ENCODE measurements at places on chromosomes 1 and 21. TPM values are rescaled to one million over a fixed set of nuclear protein-coding genes. Genes with fewer than 3 reads are reported as not detected.
A peak's percentile ranks its signal among the peaks of the same experiment; 100 is the strongest.

Gene SLC25A33
- 2.4 TPM for polyA plus RNA-seq

Gene KMO
- 0.34 TPM for polyA plus RNA-seq

Gene RNF19B
- polyA plus RNA-seq, result 11.8 TPM

Gene C4BPB
- 0.94 TPM for polyA plus RNA-seq

Gene TSPAN2
- polyA plus RNA-seq, result 7.9 TPM

Gene GFI1
- 0.32 TPM for polyA plus RNA-seq

Gene GRIK1
- 0.55 TPM for polyA plus RNA-seq

Gene REN
- 0.18 TPM for polyA plus RNA-seq

Gene RPE65
- 0.33 TPM for polyA plus RNA-seq

Gene LENEP
- polyA plus RNA-seq, result 1.1 TPM

Gene RAB7B
- polyA plus RNA-seq, result 3.7 TPM

Gene TTC24
- not detected for polyA plus RNA-seq

- DNase-seq, result no peak
Observed at GRCh38 chr1:165633614-165634013, 2.6 kb downstream of the MGST3 start.

- DNase-seq, result no peak
Observed at GRCh38 chr1:178092878-178093493, 918 bp upstream of the RASAL2 start.

- no peak for DNase-seq
Observed at GRCh38 chr1:77984629-77985028, 5.8 kb upstream of the FUBP1 start.

- DNase-seq, result no peak
Observed at GRCh38 chr1:222229672-222230312, 318.1 kb downstream of the HHIPL2 start.

DNA sequence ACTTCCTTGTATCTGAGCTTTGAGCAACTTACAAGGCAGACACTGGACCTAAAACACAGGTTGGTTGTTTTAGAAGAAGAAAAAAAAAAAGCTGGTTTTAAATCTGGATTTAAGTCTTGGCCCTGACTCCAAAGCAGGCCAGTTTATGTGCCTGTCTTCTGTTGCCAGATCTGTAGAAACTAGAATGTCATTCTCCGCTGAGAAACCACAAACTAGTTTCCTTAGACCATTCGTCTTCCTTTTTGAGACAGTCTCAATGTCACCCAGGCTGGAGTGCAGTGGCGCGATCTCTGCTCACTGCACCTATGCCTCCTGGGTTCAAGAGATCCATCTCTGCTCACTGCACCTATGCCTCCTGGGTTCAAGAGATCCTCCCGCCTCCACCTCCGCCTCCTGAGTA is 33.9 kb downstream of the APP start:
- DNase-seq, result no peak

- DNase-seq, result no peak
Observed at GRCh38 chr1:54013393-54014008, 4.5 kb downstream of the LDLRAD1 start.

DNA sequence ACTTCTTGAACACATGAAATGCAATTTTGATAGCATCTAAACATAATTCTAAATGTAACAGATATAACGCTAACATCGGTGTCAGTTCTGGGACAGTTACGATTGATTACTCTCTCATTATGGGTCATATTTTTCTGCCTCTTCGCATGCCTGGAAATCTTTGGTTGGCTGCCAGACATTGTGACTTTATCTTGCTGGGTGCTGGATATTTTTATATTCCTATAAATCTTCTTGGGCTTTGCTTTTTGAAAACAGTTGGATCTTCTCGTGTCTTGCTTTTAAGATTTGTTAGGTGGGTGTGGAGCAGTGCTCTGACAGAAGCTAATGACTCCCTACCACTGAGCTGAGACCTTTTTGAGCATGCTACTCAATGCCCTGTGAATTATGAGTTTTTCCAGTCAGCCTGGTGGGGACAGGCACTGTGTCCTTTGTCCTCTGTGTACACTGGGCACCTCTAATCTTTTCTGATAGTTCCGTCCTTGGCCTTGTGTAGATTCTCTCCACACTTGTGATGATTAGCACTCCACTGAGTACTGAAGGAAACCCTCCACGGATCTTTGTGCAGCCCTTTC is 28.0 kb upstream of the EDARADD start:
- DNase-seq, result no peak

- DNase-seq, result no peak
Observed at GRCh38 chr1:223227031-223227430, 84.0 kb upstream of the TLR5 start.

GRCh38 chr1:108072212-108072611 is 107.2 kb upstream of the VAV3 start:
- DNase-seq, result no peak

DNA sequence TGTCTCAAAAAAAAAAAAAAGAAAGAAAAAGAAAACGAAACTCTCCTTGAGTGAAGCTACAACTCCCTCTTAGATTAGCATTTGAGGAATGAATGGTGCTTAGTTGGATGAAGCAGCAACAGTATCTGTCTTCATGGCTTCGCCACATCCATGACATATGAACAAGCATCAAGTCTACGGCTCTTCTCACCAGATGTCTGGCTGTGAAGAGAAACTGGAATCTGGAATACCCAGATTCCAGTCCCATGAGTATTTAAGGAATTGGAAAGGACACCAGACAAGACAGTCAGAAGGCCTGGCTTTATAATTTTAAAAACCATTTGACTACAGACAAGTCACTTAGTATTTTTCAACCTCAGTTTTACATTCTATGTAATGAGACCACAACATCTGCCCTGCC is 38.0 kb upstream of the TADA1 start:
- DNase-seq, result no peak

- DNase-seq, result no peak
Observed at GRCh38 chr1:75548721-75549480, 62.0 kb downstream of the SLC44A5 start.

GRCh38 chr1:240946926-240947325 is 335.0 kb upstream of the GREM2 start:
- peak; percentile 14 for DNase-seq

DNA sequence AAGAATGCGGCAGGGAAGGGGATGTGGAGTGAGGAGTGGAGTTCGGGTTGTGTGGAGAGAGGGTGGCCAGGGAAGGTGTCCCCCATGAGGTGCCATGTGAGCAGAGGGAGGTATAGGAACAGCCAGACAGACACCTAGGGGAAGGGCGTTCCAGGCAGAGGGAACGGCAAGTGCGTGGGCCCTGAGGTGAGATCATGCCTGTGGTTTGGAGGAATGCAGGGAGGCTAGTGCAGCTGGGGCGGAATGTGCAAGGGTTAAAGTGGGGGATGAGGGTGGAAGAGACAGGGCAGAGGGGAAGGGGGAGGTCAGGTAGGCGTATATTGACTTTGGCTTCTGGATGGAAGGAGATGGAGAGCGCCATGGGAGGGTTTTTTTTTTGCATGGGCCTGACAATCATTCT is 31.6 kb upstream of the PADI6 start:
- no peak for DNase-seq

GRCh38 chr1:46367072-46367471 is 26.5 kb downstream of the NSUN4 start:
- DNase-seq, result no peak

- no peak for DNase-seq
Observed at GRCh38 chr1:77620273-77620672, 62.2 kb downstream of the ZZZ3 start.

DNA sequence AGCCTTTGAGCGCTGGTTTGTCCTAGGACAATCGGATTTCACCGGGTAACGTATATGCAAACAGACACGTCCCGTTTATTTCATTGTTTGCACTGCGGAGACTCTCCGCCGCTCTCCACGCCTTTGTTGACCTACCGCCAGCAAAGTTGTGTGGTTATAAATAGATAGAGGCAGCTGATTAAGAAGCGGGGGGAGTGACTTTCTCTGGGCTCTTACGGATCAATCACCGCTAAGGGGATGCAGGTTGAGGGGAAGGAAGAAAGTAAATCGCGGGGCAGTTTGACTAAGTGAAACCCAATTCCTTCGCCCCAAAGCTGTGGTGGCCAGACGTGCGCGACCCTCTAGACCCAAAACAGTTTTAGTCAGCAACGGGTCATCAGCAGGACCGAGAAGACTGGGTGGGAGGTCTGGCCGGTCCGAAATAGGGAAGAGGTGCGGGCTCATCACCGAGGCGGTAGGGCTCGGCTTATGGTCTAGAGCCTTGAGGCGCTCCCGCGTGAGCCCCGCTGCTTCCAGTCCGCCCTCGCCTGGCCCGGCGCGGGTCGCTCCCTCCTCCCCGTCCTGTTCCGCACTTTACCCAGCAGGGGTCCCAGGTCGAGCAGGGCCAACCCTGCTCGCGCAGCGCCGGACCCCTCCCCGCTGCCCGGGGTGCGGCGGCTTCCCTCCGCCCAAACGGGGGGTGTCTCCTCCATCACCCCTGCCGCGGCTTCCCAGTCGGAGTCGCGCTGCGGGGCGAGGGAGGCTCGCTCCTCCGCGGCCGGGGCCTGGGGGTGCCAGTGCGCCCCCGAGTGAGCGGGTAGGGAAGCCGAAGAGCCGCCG is 120.8 kb upstream of the RRP15 start:
- no peak for DNase-seq

DNA sequence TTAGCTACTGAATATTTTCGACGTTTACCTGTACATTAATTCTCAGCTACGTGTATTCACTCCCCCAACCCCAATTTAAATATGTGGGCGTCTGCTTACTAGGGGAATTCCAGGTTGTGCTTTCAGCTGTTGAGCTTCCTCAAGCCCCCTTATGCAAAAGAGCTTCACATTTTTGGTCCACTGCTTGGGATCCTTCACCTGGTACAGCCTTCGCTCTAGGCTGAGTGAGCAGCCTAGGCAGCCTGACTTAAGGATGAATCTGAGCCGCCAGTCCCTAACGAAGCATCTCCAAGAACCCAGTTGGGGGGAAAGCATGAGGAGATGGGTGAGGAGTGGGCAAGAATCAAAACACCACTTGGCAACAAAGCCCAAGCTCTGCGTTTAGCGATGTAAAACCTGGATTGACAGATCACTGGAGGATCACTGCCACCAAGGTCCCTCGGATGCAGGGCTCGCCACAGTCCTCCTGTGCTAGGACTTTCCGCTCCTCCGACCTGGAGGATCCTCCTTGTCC is 674 bp downstream of the BCL10 start:
- no peak for DNase-seq

- no peak for DNase-seq
Observed at GRCh38 chr1:184851822-184852746, 97.4 kb upstream of the EDEM3 start.

GRCh38 chr1:45001011-45001481 is 10.1 kb downstream of the HECTD3 start:
- DNase-seq, result no peak

- DNase-seq, result no peak
Observed at GRCh38 chr1:4044967-4045366, 144.9 kb upstream of the C1orf174 start.

DNA sequence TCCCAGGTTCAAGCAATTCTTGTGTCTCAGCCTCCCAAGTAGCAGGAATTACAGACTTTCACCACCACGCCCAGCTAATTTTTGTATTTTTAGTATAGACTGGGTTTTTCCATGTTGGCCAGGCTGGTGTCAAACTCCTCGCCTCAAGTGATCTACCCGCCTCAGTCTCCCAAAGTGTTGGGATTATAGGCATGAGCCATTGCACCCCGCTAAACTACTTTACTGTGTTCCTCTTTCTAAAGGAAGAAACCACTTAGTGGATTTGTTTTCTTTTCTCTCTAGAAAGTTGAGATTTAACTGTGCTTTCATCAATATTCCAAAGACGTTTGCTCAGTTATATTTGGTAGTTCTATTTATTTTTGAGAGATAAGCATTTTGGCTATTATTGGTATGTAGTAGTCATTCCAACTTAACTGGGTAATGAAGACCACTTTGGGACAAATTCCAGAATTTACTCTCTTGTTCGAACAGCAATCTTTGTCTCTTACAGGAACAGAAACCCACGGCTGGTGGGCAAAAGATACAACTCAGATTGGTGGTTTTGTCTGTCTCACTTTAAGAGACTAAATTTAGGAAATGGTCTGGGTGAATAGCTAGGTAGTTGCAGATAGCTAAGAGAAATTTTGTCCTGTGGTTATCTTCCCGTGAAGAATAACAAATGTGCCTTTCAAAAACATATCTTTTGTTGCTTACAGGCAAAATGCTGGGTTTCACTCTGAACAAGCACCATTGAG is 103.5 kb upstream of the CD55 start:
- DNase-seq, result no peak

DNA sequence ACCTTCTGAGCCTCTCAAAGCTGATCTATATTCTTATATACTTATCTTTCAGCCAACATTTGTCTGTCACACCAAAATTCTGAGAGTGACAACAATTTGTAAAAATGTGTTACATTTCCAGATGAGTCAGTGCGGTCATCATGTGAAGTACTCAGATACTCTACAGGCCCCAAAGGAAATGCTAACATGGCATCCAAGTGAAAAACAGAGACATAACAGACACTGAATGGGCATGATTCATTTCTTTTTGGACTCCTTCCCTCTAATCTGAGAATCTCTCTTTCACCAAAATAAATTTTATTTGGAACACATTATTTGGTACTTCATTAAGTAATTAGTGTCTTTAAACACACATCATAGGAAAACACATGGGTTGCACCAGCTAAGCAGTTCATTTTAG is 96.6 kb downstream of the SLC44A5 start:
- DNase-seq, result no peak

- no peak for DNase-seq
Observed at GRCh38 chr1:183806675-183807074, 1.8 kb downstream of the RGL1 start.

GRCh38 chr1:3457910-3458883 is 3.7 kb downstream of the ARHGEF16 start:
- DNase-seq, result peak; percentile 63

DNA sequence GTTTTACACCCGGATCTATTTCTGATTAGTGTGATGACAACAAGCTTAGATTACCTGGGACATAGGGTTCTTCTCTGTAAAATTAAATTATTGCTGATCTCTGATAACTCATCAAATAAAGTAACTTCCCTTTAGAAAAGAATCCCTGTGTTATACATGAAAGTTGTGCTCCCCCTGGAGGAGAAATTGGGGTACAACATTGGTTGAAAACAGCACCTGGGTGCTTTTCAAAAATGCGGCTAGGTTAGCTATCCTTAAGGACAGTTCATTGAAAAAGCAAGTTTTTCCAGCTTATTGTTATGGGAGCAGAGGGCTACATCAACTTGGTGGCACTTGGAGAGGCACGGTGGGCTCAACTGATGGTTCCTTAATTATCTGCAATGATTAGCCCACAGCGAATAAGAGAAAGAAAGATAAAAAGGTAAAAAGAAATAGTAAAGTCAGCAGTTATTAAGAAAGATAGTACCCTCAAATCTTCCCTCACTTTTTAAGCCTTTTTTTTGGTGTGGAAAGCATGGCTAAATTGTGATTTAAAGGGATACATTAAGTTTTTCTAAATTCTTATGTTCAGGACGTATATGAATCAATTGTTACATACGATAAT is 97.8 kb downstream of the FMN2 start:
- no peak for DNase-seq

GRCh38 chr21:43834146-43834905 is 30.7 kb upstream of the AGPAT3 start:
- peak; percentile 79 for DNase-seq

DNA sequence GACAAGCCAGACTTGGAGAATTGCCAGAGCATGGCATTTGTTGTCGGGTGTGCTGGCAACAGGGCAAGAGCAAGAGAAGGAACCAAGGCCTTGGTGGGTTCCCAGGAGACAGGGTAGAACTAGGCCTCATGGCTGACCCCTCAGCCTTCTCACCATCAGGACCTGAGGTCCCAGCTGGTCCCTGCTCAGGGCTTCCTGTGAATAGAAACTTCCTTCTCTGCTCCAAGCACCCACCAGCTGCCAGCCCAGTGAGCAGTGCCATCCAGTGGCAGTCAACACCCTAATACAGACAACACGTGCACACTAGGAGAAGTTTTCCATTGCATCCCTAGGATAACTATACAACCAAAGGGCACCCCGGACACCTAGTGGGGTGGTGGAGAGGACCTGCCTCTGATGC is 22.8 kb downstream of the S100A6 start:
- DNase-seq, result no peak
